ENCODE measurements at places on chromosomes 1 and 21.
A peak's percentile ranks its signal among the peaks of the same experiment; 100 is the strongest.

- no peak for DNase-seq
These were observed 56.4 kb downstream of the CACHD1 start for GRCh38 chr1:64526312-64526711.

DNA sequence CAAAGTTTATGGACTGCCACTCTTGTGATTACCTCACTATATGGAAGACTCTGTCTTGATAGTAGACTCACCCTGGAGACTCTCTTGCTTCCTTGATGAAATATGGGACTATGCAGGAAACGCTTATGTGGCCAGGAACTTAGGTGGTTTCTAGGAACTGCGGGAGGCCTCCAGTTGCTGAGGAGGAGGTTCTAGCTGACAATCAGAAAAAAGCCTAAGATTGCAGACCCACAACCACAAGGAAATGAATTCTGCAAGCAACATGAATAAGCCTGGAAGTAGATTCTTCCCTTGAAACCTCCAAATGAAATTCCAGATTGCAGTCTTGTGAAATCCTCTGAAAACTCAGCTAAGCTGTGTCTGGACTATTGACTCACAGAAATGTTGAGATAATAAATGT is 88.9 kb upstream of the COL11A1 start:
- no peak for DNase-seq

DNA sequence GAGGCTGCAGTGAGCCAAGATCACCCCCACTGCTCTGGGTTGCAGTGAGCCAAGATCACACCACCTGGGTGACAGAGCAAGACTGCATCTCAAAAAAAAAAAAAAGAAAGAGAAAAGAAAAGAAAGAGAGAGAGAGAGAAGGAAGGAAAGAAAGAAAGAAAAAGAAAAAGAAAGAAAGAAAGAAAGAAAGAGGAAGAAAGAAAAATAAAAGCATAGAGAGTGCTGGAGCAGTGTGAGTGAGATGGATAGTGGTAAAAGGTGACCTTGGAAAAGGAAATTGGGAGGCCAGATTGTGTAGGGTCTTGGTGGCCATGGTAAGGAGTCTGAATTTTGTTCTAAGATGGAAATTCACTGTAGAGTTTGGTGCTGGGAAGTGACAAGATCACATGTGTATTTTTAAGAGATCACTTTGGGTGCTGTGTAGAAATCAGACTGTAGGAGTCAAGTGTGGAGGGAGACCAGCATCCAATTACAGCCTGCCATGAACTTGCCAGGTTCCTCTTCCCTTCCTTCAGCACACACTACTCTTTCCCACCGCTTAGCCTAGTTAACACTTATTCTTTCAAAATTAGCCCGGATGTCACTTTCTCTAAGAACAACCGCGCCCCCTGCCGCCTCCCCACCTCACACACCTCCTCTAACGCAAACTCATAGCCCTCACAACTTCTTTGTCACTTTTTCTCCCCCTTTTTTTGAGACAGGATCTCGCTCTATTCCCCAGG is 17.9 kb downstream of the MTX1 start:
- peak; percentile 86 for DNase-seq

DNA sequence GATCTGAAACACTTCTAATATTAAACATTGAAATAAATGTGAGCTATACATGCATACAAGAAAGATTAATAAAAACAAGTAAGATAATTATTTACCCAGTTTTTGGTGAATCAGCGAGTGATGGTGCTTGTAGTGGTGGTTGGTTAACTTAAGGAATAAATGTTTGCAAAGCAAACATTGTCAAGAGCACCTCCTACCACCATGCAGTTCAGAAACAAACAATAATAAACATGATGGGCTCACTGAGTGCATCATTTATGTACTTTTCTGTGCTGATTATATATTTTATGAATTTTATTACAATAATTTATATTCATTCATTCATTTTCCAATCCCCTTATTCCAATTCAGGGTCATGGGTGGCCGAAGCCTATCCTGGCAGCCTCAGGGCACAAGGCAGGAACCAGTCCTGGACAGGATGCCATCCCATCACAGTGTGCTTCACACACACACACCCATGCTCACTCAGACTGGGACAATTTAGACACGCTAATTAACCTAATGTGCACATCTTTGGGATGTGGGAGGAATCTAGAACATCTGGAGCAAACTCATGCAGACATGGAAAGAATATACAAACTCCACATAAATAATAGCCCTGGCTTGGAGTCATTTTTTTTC is 57.8 kb downstream of the ZMYM4 start:
- no peak for DNase-seq

DNA sequence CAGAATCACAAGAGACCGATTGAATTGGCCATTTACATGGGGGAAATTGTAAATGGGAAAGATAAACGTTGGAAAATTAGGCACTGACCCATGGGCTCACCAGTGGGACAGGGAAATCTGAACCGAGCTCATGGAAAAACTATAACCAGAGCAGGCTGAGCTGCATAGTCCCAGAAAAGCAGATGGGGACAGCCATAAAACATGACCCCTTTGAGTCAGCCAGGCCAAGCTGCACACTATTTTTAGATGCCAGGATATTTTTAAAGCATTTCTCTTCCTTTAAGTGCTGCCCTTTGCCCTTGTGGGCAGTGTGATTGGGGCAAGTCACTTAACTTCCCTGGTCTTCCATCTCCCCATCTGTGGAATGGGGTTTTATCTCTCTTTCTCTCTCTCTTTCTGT is 184.1 kb downstream of the FOXD2 start:
- DNase-seq: no peak

DNA sequence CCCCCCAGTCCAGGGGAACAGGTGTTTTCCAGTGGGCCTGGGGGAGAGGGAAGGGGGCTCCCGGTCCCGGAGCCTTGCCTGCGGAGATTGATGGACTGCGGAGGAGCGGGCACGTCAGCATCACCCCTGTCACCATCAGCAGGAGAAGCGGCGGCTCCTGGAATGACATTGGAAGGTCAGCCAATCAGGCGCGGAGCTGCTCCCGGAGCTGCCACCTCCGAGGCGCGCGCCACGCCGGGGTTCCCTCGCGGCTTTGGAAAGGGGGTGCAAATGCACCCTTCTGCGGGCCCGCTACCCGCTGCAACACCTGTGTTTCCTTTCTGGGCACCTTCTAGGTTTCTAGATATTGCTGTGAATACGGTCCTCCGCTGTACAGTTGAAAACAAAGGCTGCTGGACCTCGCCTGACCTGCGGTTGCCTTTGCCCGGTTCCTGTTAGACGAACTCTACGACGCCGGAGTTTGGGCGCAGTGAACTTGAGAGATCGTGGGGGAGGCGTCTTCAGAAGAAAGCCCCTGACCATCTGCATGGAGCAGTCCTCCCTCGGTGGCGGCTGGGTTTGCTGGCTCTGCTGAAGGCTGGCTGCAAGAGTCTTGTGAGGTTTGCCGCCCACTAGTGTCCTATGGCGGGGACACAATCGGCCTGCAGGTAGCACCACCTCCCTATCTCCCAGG is 5.3 kb downstream of the DSCAM start:
- peak; percentile 95 for DNase-seq
